ENCODE measurements at places on chromosomes 4 and X.
A peak's percentile ranks its signal among the peaks of the same experiment; 100 is the strongest.

- no peak for DNase-seq
These were observed 66.8 kb upstream of the TMEM164 start for GRCh38 chrX:109936114-109936513.

GRCh38 chr4:88010966-88011365, 3.5 kb downstream of the PKD2 start:
- no peak for DNase-seq

- no peak for DNase-seq
These were observed 43.0 kb downstream of the RBMX2 start for GRCh38 chrX:130444641-130445336.

GRCh38 chr4:123755655-123756054, 359.1 kb downstream of the SPRY1 start:
- DNase-seq: no peak

GRCh38 chr4:82868572-82868971, 22.4 kb downstream of the SEC31A start:
- no peak for DNase-seq

DNA sequence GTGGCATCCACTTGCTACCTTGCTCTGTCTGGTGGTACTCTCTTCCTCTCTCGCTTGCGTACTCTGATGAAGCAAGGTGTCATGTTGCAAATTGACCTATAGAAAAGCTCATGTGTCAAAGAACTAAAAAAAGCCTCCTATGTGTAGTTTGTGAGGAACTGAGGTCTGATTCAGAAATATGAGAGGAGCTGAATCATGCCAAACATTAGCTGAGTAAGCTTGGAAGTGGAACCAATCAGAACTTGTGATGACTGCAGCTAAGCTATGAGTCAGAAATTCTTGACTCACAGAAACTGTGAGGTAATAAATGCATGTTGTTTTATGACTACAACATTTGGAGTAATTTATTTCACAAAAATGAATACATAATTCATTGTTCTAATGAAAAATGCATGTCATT, 2138.8 kb downstream of the PCDH7 start:
- no peak for DNase-seq

DNA sequence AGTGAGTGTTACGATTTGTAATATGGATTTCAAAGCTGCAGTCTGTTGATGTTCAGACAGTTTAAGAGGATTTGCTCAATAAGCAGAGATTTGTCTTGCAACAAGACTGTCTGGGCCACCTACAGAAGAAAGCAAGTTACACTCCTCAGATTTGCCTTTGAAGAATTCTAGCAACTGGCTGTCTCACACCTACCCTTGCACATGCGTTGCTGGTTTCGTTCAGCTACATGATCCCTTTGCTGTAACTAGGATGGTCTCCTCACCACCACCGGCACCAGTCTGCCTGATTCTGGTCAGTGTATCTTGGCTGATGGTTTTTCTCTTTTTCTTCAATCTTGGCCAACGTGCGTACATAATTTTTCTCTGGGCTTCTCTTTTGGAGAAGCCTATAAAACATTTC, 172.7 kb upstream of the LCORL start:
- no peak for DNase-seq

DNA sequence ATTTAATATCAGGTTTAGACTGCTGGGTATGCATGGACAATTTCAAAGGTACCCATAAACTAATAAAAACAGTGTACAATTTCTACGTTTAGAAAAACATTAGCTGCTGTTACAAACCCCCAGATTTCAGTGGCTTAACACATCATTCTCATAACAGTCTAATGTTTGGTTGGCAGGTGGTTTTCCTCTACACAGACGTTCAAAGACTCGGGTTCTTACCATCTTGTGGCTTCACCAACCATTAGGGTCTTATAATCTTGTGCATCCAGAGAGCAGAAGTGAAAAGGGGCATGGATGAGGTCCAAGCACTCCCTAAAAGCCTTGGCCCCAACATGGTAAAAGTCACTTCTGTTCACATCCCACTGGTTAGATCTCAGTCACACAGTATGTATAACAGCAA, 71.6 kb downstream of the SH3RF1 start:
- DNase-seq: no peak

DNA sequence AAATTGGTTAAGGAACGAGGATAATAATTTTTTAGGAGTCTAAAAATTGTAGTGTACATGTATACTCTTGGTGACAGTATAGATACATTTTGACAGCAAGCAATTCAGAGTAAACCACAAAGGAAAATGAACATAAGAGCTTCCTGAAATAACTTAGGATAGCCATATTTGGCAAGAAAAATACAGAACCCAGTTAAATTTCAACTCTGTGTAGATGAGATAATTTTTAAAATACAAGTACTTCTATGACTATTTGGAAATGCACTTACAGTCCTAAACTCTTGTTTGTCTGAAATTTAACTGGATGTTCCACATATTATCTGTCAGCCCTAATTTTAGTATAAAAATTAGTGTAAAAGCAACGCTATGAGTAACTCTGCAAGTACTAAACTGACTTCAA, 124.4 kb upstream of the PCDH18 start:
- DNase-seq: no peak

GRCh38 chr4:127618427-127618826, 14.3 kb upstream of the INTU start:
- no peak for DNase-seq

DNA sequence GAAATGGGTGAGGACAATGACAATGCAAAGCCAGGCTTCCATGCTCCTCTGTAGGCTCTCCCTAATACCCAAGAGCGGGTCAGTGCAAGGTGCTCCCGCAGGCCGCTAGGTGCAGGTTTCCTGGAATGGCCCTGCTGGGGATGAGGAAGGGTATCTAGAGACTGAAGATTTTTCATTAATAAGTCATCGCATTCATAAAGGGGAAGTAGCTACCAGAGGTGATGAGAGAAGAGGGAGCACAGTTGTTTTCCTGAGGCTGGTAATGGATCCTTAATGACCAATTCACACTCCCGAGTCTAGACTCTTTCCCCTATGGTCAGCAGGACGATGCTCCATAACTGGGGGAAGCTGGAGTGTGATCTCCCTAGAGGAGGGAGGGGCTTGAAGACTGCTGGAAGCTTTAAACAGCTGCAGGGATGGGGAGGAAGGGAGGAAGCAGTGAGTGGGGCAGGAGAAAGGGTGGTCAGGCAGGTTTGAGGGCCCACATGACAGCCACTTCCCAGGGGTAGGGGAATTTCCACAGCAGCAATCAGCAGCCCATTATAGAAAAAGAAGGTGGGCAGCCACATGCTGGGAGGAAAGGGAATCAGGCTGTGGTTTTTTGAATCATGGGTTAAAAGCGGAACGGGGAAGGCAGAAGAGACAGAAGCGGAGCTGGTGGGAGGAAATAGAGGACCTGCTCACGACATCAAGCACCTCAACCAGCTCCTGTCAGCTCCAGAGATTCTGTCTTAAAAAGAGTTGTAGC, 10.2 kb upstream of the ATP6AP2 start:
- no peak for DNase-seq

GRCh38 chr4:169314906-169315305, 44.1 kb upstream of the SH3RF1 start:
- DNase-seq: peak; percentile 41

DNA sequence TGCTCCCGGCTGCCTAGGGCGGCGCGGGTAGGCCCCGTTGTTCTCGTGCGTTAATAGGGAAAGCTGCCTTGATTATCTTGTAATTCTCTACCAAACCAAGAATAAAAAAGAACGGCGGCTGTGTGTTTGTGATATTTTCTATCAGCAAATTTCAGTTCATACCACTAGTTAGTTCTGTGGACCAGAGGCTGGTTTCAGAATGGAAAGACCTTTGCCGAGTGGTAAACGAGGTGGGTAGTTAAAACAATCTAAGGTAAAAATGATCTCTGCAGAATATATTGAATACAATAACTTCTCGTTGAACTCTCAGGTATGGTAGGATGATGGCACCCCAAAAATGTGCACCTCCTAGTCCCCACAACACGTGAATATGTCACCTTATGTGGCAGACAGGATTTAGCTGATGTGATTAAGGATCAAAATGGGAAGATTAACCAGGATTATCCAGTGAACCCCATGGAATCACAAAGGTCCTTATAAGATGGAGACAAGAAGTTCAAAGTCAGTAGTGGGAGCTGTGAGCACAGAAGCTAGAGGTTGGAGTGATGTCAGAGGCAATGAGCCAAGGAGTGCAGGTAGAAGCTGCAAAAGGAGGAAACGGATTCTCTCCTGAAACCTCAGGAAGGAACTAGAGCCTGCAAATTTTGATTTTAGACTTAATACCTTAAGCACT, 574 bp upstream of the CFAP97 start:
- no peak for DNase-seq

- DNase-seq: no peak
These were observed 34.7 kb downstream of the P2RY8 start for GRCh38 chrX:1502241-1502640.

GRCh38 chr4:124144238-124144654, 568.3 kb downstream of the ANKRD50 start:
- no peak for DNase-seq

DNA sequence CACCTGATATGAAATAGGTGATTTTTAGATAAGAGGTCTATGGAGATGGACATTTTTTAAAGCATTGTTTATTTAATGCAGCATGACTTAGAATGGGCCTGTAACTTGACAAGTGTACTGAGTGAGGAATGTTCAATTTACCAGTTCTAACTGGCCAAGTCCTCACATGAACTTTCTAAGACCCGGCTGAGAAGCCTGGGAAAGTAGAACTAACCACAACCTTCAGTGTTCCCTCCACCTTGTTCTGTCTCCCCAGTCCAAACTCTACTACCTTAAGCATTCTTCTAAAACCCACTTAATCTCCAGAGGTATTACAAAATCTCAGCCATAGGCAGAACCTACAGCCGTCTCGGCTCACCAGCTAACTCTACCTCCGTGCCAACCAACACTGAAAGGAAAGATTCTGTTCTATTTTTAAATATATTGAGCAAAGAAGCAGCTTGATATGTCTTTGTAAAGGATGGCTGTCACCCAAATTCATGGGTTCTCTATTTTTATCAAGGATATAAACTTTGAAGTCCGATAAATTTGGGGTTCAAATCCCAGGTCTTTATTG, 6.8 kb downstream of the PPARGC1A start:
- DNase-seq: no peak

DNA sequence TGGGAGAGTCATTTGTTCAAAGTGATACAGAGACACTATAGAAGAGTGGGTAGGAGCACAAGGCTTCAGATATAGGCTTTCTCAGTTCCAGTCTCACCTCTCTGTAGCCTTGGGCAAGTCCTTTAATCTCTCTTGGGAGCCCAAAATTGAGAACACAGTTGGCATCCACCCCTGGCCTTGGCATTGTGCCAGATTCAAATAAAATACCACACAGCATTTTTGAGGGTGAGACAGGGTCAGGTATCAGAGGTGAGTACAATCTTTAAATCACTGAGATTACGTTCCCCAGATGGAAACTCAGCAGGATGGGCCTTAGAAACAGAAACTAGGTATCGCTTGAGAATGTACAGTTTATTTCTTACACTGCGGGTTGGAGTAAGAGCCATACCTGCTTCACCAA, 25.2 kb upstream of the SMIM10L2A start:
- DNase-seq: no peak

DNA sequence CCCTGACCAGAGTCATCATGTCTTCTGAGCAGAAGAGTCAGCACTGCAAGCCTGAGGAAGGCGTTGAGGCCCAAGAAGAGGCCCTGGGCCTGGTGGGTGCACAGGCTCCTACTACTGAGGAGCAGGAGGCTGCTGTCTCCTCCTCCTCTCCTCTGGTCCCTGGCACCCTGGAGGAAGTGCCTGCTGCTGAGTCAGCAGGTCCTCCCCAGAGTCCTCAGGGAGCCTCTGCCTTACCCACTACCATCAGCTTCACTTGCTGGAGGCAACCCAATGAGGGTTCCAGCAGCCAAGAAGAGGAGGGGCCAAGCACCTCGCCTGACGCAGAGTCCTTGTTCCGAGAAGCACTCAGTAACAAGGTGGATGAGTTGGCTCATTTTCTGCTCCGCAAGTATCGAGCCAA, 11.0 kb downstream of the MAGEA4 start:
- no peak for DNase-seq

DNA sequence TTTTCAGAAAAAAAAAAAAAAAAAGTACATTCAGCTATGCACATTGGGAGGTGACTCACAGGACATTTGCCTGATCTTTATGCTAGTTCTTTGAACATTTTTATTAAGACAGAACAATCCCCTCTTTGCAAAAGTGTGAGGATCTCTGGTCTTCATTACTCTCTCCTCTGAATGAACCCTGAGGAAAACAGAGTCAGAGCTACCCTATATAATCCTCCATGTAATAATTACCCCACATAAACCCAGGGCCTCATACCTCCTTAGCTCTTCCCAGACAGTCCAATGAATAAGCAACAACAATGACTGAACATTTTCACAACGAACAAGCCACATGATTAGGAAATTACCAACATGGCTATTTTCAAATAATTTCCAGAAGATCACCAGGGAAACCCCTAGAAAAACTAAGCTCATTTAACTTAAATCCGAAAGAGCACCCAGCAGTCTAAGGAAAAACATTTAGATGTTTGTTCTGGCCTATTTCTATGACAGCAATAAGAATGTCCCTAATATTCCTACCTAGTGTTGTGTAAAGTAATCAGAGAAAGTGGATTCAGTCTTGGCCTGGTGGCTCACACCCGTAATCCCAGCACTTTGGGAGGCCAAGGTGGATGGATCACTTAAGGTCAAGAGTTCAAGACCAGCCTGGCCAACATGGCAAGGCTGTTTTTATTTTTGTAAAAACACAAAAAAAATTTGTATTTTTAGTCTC, 37.8 kb downstream of the TBC1D9 start:
- DNase-seq: peak; percentile 63

GRCh38 chr4:29560452-29560851, 1159.7 kb upstream of the PCDH7 start:
- DNase-seq: no peak

DNA sequence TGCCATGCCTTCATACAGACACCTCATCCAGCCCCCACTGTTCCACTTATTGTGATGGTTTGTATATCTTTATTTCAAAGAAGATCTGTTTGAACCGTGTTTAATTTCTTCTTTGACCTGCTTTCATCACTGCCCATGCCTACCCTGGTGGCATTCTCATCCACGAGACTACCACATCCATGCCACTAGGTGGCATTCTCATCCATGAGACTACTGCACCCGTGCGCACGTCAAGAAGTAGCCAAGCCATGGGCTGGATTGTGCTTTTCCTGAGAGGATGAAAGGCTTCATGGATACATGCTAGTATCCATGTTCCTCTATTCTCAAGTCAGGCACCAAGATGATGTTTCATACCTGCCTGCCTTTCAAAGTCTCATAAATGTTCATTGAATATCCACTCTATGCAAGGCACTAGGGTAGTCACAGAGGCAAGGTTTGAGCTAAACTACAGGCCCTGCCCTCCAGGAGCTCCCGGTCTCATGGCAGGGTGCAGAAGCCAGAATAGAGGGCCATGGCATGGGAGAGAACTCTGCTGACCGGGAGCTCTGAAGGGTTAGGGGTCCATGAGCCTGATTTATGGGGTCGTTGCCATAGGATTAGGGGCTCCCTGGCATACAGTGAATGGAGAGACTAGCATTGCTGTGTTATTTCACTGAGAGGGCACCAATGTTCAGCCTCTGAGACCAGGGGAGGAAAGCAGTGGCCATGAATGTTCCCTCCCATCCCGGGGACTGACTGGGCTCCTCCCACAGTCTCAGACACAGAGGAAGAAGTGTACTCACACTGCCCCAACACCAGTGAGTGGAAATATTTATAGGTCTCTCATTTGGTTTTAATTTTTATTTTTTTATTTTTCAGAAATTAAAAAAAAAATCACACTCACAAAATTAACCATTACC, 24.8 kb upstream of the EOLA2 start:
- peak; percentile 70 for DNase-seq
